ENCODE measurements at places on chromosomes 13 and 19.

DNA sequence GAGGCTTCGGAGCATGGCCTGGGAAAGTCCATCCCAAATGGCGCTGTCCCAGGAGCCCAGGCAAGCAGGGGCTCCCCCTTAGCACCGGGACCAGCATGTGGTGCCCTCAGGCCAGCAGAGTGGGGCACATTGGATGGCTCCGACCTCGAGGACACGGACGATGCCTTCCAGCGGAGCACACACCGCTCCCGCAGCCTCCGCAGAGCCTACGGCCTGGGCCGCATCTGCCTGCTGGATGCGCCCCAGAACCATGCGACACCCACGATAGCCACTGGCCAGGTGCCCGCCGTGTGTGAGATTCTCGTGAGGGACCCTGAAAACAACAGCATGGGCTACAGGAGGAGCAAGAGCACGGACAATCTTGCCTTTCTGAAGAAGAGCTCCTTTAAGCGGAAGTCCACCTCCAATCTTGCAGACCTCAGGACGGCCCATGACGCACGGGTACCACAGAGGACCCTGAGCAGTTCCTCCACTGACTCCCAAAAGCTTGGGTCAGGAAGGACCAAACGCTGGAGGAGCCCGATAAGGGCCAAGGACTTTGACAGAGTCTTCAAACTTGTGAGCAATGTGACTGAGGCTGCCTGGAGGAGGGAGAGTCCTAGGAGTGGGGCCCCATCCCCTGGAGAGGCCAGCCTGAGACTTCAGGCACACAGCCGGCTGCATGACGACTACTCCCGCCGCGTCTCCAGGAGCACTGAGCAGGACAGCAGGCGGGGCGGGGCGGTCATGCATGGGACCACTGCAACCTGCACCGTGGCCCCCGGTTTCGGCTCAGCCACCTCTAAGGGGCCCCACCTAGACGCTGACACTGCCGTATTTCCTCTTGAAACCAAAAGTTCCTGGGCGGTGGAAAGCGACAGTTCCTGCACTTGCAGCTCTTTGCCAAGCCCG is 63.1 kb downstream of the SPATA13 start:
- DNase-seq = no peak

DNA sequence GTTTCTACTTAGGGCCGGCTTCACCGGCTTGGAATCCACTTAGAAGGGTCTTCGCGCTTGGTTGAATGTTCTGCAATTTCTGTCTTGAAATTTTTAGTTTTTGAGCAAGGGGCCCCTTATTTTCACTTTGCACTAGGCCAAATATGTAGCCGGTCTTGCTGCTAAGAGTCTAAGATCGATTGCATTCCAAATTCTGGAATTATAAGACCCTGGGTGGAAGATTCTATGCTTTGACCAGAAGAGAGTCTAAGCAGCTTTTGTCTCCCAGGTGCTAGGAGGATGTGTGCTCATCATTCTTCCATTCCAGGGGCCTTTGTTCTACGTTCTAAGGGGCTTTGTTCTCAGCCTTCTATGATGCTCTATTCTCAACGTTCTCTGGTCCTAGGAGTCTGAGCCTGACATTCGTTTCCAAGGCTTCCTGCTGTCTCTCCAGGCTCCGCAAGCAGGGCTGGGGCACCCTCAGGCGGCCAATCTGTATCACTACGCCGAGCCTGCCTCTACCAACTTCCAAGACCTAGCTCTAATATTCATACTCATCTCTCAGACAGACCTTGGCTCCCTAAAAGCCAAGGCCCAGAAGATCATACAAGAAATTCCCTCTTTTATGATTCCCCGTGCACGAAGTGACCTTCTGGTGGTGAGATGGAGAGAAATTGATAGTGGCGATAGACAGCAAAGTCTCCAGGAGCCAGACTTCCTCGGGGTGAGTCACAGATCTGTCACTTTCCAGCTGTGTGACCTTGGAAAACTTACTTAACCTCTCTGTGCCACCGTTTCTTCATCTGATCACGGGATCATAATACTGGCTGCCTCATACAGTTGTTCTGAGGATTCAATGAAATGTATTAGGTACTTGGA is 982 bp upstream of the DACT3 start:
- DNase-seq = peak; percentile 65

- DNase-seq = no peak
Measured at GRCh38 chr19:42542791-42543190, 14.5 kb upstream of the CEACAM1 start.

- no peak for DNase-seq
Measured at GRCh38 chr13:26061947-26062346, 10.1 kb upstream of the SHISA2 start.

DNA sequence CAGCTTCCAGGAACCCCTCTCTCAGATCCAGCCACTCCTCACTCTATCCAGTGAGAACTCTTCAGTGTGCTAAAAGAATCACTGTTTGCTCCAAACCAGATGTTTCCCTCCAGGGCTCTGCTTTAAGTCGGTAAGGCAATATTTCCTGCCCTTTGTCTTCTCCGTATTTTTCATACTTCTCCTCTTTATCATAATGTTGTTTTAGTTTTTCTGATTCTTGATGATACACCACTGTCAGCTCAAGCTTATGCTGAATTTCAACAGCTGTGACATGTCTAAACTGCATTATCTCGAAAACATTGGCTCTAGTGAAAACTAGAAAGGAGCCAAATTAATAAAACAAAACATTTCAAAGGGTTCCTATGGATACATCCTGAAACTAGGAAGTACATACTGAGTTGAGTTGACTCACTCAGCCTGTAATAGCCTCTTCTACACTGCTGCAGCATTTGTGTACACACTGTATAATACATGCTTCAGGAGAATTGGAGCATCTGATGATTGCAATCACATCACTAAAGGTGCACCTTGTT is 39.8 kb downstream of the GPR180 start:
- DNase-seq = no peak

- DNase-seq = no peak
Measured at GRCh38 chr13:110921695-110922094, 6.8 kb upstream of the ANKRD10 start.

- peak; percentile 48 for DNase-seq
Measured at GRCh38 chr19:19032420-19033175, 719 bp downstream of the SUGP2 start.

DNA sequence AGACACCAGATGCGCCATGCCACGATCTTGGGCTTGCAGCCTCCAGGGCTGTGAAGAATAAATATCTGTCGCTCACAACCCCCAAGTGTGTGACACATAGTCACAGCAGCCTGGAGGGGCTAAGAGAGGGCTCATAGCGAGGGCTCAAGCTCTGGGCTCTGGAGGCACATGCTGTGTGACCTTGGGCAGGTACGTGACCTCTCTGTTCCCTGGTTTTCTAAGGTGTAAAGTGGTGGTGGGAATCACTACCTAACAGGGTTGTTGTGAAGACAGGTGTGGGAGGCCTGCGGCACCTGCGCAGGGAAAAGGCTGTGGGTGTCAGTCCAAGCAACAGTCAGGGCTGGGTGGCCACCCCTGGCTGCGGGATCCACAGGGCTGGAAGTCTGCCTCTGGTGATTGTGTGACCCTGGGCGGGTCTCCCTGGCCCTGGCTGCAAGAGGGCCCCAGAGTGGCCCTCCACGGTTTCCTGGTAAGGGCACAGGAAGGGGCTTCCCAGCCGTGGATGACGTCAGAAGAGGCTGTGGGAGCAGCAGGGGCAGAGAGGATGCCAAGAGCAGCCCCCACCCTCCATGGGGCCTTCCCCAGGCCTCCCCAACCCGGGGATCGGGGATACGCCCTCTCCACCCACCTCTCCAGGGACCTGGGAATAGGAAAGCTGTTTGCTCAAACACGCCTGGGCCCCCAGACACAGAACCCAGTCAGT is 218.8 kb upstream of the SGCG start:
- DNase-seq = no peak

DNA sequence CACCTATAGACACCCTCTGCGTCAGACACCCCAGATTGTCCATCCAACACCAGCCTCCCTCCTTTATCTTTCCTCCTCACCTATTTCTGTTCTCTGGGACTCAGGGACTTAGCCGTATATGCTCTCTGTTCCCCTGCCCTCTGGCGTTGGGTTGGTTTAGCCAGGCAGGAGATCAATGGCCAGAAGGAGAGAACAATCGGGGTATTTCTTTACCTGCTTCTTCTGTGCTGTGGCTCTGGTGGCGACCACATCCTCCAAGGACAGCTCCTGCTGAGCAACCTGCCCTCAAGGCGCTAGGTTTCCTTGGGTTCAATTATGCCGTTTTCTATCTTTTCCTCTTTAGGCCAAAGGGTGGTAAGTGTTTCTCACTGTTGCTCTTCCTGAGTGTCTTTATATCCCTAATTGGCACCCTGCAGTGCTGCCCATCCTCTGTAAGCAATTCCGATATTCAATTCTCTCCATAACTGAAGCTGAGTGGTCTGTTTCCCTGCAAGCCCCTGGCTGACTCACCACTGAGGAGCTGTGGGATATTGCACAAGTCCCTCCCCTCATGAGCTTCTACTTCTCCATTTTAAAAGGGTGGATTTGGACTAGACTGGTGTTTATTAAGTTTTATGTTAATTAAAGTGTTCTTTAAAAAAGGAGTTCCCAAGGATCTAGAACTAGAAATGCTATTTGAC is 63.7 kb upstream of the TMTC4 start:
- no peak for DNase-seq

DNA sequence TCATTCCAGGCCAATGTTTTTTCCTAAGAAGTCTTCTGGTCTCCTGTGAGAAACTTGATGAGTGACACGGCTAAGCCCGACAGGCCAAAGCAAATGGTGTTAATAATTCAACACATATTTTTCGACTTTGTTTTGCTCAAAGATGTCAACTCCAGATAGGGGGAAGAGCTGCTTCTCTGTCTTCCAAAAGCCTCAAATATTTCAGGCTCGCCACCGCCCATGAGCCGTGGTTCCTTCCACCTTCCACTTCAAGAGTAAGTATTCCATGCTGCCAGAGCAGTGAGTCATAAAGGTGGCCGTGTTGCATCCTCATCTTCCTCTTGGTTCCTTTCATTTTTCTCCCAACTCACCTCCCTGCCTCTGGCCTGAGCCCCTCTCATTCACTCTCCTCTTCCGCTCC is 272.6 kb downstream of the EFNB2 start:
- DNase-seq = no peak

- DNase-seq = no peak
Measured at GRCh38 chr13:112774829-112775565, 85.2 kb downstream of the ATP11A start.

DNA sequence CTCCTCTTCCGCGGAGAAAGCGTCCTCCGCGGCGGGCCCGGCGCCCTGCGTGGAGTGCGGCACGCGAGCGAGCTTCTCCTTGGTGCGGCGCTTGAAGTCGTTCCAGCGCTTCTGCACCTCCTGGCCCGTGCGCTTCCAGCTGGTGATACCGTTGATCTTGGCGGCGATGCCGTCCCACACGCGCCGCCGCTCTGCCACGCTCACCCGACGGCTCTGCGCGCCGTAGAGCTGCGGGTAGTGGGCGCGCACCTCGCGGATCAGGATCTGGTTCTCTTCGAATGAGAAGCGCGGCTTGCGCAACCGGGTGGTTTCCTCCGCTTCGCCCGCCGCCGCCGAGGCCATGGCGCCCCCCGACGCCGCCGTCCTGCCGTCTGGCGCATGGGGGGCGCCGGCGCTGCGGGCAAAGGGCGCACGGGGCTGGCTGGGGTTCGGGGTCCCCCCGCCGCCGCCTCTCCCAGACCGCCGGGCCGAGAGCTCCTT is 941 bp downstream of the MYPOP start:
- peak; percentile 48 for DNase-seq

DNA sequence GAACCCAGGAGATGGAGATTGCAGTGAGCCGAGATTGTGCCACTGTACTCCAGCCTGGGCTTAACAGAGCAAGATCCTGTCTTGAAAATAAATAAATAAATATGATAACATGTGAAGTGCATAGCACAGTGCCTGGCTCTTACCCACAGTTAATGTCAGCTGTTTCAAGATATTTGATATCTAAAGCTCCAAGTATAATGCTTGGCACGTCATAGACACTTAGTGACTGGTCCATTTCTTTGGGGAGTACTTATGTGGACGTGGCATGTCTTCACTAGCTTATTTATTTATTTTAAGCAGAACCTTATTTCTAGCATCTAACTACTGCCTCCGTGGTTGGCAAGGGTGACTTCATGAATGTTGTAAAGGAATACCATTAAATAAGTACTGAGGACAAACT is 18.8 kb downstream of the GARRE1 start:
- DNase-seq = no peak

- DNase-seq = no peak
Measured at GRCh38 chr13:109881347-109881725, 95.0 kb upstream of the IRS2 start.

- DNase-seq = no peak
Measured at GRCh38 chr19:15240515-15240914, 8.3 kb upstream of the EPHX3 start.

GRCh38 chr13:49400755-49401659 is 42.9 kb downstream of the CAB39L start:
- DNase-seq = no peak

DNA sequence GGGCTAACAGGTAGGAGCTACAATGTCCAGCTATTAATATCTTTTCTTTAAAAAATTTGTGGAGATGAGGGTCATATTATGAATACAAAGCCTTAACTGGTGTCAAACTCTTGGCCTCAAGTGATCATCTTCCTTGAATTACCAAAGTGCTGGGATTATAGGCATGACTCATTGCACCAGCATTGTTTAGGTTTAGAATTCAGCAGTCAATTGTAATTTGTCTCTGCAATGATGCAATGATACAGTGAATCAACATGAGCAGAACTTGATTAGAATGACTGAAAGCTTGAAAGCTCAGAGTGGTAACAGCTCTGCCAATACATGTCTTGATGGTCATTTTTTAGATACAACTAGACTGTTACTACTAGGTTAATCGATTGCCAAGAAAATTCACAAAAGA is 752.8 kb upstream of the MIR17HG start:
- no peak for DNase-seq

DNA sequence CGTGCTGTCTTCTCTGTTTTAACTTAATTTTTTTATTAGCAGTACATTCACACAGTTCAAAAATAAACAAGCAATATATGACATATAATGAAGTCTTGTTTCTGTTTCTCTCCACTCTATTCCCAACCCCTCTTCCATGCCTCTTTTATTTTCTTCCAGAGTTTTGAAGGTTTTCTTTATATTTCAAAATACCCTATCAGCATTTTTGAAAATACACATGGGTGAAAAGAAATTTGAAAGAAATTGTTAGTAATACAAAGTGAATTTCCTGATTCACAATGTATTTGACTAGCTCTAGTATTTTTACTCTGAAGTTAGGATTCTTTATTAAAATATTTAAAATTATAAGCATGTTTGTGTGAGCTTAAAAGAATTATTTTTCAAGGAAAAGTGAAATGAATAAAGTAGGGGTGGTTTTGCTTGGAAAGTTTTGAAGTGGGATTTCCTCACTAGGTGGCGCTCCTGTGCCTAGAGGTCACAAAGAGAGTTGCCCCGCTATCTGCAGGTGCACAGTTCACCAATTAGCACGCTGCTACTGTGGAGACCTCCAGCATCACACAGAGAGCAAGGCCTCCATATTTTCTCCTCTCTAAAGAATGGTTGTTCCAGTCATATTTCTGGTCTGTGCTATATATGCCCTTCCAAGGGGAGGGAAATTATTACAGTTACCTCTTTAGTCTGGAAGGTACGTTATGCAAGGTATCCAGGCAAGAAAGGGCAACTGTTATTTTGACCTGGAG is 37.6 kb downstream of the SOX21 start:
- DNase-seq = peak; percentile 4
